ENCODE measurements at places on chromosomes 12 and 14.

DNA sequence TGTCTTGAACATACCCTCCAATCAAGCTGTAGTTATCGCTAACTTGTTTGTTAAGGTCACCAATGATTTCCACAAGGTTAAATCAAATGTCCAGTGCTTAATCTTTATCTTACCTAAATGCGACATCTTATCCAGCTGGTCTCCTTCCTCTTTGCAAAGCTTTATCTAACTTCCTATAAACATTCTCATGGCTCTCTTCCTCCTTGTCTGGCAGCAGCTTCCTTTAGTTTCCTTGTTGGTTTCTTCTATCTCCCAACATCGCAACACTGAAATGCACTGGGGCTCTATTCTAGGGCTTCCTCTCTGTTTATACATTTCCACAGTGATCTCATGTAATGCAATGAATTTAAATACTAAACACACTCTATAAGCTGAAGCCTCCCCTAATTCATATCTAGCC, 28.7 kb downstream of the UBE2N start:
- peak overlapping the region; percentile 31 for H3K27ac ChIP-seq

DNA sequence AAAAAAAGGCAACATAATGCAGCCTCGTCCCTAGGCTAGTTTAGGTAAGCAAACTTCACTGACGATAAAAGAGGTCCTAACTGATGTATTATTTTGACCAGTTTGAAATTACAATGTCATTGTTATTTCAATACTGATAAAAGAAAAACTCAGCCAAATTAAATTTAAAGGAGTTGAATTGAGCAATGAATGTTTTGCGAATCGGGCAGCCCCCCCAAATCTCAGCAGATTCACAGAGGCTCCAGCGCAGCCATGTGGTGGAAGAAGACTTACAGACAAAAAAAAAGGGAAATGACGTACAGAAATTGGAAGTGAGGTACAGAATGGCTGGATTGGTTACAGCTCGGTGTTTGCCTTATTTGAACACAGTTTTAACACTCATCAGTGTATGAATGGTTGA, 8.2 kb upstream of the LDHB start:
- H3K4me3 ChIP-seq: no peak overlapping the region
- no peak overlapping the region for H3K27ac ChIP-seq
- no peaks in the 10 kb centered on the region for H3K4me1 ChIP-seq
- H3K36me3 ChIP-seq: no peaks in the 10 kb centered on the region
- no peaks in the 10 kb centered on the region for H3K27me3 ChIP-seq

DNA sequence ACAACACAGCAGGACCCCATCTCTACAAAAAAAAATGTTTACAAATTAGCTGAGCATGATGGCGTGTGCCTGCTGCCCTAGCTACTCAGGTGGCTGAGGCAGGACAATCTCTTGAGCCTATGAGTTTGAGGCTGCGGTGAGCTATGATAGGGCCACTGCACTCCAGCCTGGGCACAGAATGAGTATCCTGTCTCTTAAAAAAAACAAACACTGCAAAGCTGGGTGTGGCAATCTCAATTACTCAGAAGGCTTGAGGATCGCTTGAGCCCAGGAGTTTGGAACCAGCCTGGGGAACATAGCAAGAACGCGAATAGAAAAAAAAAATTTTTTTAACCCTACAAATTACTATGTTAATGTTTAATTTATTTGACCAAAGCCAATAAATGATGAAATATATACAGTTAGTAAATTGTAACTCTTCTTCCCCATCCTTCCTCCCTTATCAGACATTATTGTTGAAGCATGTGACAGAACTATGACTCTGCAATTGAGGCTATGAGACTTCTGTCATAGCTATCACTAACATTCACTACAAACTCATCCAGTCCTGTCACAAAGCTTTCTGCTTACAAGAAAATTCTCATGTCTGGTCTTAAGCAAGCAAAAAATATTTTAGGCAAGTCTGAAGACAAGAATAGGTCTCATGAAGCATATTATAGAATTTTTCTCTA, 9.8 kb downstream of the BTBD7 start:
- no peaks in the 10 kb centered on the region for H3K36me3 ChIP-seq
- H3K27ac ChIP-seq: no peak overlapping the region
- no peaks in the 10 kb centered on the region for H3K27me3 ChIP-seq
- H3K4me1 ChIP-seq: peaks cover 33% of the 10 kb centered on the region
- peak; percentile 30 for DNase-seq

- no peak overlapping the region for H3K4me3 ChIP-seq
- no peak overlapping the region for H3K27ac ChIP-seq
- H3K36me3 ChIP-seq: no peaks in the 10 kb centered on the region
- no peak for DNase-seq
These were observed 22.1 kb upstream of the EIF4B start for GRCh38 chr12:52984136-52984535.

- DNase-seq: no peak
- H3K4me1 ChIP-seq: no peaks in the 10 kb centered on the region
- H3K27me3 ChIP-seq: no peaks in the 10 kb centered on the region
- H3K36me3 ChIP-seq: peaks cover 38% of the 10 kb centered on the region
- no peak overlapping the region for H3K27ac ChIP-seq
These were observed 68.9 kb upstream of the SAV1 start for GRCh38 chr14:50736932-50737419.

GRCh38 chr14:75724414-75725204, 63.6 kb downstream of the TTLL5 start:
- H3K4me1 ChIP-seq: peaks cover 7% of the 10 kb centered on the region
- H3K27ac ChIP-seq: no peak overlapping the region
- no peaks in the 10 kb centered on the region for H3K36me3 ChIP-seq
- no peak overlapping the region for H3K4me3 ChIP-seq
- no peaks in the 10 kb centered on the region for H3K27me3 ChIP-seq

DNA sequence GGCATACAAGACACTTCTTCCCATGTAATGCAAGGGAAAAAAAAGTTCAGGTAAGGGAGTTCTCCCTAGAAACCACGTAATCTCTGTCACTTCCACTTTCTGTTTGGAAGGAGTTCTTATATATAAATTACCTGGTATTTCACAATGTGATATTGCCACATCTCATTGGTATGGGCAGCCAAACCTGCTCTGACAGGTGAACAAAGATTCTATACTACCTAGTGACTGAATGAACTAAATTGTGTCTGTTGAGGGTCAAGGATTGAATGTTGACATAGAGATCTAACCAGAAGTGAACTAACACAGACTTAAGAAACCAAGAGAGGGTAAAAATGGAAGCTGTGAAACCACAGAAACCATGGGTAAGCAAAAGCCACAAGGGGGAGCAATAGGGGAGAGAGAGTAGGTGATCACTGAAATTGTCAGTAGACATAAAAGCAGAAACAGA, 161.3 kb downstream of the RPL10L start:
- no peak for DNase-seq
- H3K4me3 ChIP-seq: no peak overlapping the region
- H3K27ac ChIP-seq: no peak overlapping the region
- H3K4me1 ChIP-seq: no peaks in the 10 kb centered on the region
- no peaks in the 10 kb centered on the region for H3K36me3 ChIP-seq
- H3K27me3 ChIP-seq: no peaks in the 10 kb centered on the region

DNA sequence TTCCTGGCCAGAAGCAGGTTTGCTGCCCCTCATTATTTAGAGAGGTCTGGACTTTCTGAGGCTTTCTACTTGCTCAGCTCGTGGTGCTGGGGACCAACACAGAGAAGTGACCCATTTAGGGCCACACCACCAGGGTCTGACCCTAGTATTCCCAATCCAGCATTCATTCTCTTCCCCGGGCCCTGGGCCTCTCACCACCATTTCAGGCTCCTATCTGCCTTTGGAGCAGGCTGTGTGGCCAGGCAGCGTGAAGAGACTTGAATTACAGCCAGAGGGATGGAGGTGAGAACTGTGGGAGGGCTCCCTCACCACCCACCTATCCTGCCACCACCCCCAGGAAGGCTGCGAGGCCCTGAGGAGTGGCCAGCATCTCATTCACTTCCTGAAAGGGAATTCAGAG, 24.6 kb downstream of the FAM222A start:
- H3K36me3 ChIP-seq: no peaks in the 10 kb centered on the region
- H3K4me1 ChIP-seq: no peaks in the 10 kb centered on the region
- H3K27me3 ChIP-seq: peaks cover 6% of the 10 kb centered on the region
- H3K4me3 ChIP-seq: no peak overlapping the region
- H3K27ac ChIP-seq: peak overlapping the region; percentile 86
- DNase-seq: peak; percentile 8

- no peak overlapping the region for H3K4me3 ChIP-seq
- H3K36me3 ChIP-seq: no peaks in the 10 kb centered on the region
- DNase-seq: no peak
- H3K27ac ChIP-seq: no peak overlapping the region
- no peaks in the 10 kb centered on the region for H3K27me3 ChIP-seq
- H3K4me1 ChIP-seq: no peaks in the 10 kb centered on the region
These were observed 292.4 kb upstream of the PWP1 start for GRCh38 chr12:107393043-107393717.

GRCh38 chr14:32934881-32935633, 3.6 kb upstream of the NPAS3 start:
- peaks cover 28% of the 10 kb centered on the region for H3K4me1 ChIP-seq
- H3K36me3 ChIP-seq: no peaks in the 10 kb centered on the region
- H3K27ac ChIP-seq: no peak overlapping the region
- H3K27me3 ChIP-seq: no peaks in the 10 kb centered on the region

DNA sequence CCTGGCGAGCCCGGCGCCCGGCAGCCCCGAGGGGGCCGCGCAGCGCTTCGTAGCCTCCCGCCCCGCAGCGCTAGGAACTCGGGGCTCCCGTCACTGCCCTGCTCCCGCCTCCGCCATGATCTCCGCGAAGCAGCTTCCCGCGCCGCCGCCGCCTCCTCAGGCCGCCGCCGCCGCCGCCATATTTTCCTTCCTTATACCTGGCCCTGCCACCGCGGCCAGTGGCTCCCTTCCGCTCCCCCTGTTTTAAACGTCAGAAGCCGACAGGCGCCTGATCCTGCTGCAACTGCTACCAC, 286 bp downstream of the PPP4R3A start:
- H3K27me3 ChIP-seq: no peaks in the 10 kb centered on the region
- DNase-seq: no peak
- H3K36me3 ChIP-seq: no peaks in the 10 kb centered on the region
- peak overlapping the region; percentile 95 for H3K4me3 ChIP-seq
- peak overlapping the region; percentile 98 for H3K27ac ChIP-seq

DNA sequence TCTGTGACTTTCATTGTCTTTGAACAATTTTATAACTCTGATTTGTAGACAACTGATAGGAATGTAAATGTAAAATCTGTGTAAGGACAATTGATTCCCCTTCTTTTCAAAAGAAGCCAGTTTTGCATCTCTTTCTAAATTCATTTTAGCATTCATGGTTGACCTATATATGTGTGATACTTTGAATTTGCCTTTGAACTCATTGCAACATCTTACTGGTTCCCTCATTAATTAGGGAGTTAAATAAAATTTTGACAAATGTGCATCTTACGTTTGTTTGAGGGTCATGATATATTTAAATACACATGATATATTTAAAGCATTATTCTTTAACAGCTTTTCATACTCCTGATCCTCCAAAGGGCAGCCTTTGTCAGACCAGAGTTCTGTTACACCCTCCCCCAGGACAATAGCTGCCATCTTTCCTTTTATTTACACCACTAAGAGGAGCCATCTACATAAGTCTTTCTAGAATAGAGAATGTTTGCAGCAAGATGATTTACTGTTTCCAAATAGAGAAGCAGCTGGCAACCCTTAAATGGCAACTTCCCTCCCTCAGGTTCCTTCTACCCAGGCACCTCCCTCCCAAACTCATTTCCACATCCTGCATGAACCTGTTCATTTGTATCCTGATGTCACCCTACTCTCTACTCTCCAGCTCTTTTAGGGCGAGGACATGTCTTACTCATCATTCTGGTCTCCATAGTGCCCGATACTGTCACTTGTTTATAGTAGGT, 40.2 kb upstream of the APPL2 start:
- H3K4me1 ChIP-seq: no peaks in the 10 kb centered on the region
- H3K27me3 ChIP-seq: no peaks in the 10 kb centered on the region
- no peak overlapping the region for H3K4me3 ChIP-seq
- H3K36me3 ChIP-seq: no peaks in the 10 kb centered on the region

DNA sequence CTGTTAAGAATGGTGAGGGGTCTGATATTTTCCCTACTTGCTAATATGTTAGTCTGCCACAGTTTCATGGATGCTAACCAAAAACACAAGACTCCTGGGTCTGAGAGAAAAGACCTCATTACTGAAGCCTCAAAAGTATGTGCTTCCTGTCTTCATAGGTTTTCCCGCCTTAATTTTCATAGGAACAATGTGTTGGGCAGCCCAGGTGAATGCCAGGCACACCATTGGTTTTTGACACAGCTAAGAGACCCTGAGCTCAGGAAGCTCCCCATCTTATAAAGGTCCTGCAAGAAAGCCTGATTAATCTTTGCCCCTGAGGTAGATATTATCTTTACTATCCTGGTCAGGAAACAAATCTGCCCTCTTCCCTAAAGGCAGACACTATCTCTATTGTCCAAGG, 464.1 kb downstream of the MDGA2 start:
- no peak overlapping the region for H3K4me3 ChIP-seq
- H3K4me1 ChIP-seq: no peaks in the 10 kb centered on the region
- H3K36me3 ChIP-seq: no peaks in the 10 kb centered on the region
- H3K27ac ChIP-seq: no peak overlapping the region
- no peak for DNase-seq

- H3K4me3 ChIP-seq: peak overlapping the region; percentile 82
- H3K27ac ChIP-seq: peak overlapping the region; percentile 95
- no peaks in the 10 kb centered on the region for H3K36me3 ChIP-seq
- peaks cover 62% of the 10 kb centered on the region for H3K4me1 ChIP-seq
- peaks cover 7% of the 10 kb centered on the region for H3K27me3 ChIP-seq
These were observed 874 bp downstream of the CDC42BPB start for GRCh38 chr14:103056322-103057027.

DNA sequence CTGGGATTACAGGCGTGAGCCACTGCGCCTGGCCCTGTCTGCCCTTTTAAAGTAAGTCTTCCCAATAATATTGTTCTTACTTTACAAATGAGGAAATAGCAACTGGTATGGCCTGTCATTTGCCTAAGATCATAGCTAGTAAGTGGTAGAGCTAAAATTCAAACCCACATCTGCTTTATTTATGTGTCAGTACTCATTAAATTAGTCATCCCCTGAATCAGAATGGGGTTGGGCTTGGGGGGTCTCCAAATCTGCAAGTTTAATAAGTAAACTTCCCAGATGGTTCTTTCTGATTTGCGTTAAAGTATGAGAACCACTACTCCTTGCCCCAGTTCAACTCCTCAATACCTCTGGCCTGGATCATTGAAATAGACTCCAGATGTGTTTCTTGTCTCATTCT, 96.2 kb downstream of the FAR2 start:
- DNase-seq: no peak
- H3K36me3 ChIP-seq: no peaks in the 10 kb centered on the region
- no peak overlapping the region for H3K4me3 ChIP-seq
- no peak overlapping the region for H3K27ac ChIP-seq
- H3K4me1 ChIP-seq: peaks cover 35% of the 10 kb centered on the region

- H3K4me3 ChIP-seq: no peak overlapping the region
- H3K27me3 ChIP-seq: no peaks in the 10 kb centered on the region
- H3K27ac ChIP-seq: no peak overlapping the region
- no peaks in the 10 kb centered on the region for H3K4me1 ChIP-seq
- DNase-seq: no peak
These were observed 30.3 kb upstream of the ESR2 start for GRCh38 chr14:64324461-64324860.

Measured in upper lobe of left lung (tissue), 6 donors.